ENCODE measurements at places on chromosomes 3 and 15.
A peak's percentile ranks its signal among the peaks of the same experiment; 100 is the strongest.

GRCh38 chr15:25737218-25737643, 125.9 kb downstream of the ATP10A start:
- peak; percentile 36 for DNase-seq

DNA sequence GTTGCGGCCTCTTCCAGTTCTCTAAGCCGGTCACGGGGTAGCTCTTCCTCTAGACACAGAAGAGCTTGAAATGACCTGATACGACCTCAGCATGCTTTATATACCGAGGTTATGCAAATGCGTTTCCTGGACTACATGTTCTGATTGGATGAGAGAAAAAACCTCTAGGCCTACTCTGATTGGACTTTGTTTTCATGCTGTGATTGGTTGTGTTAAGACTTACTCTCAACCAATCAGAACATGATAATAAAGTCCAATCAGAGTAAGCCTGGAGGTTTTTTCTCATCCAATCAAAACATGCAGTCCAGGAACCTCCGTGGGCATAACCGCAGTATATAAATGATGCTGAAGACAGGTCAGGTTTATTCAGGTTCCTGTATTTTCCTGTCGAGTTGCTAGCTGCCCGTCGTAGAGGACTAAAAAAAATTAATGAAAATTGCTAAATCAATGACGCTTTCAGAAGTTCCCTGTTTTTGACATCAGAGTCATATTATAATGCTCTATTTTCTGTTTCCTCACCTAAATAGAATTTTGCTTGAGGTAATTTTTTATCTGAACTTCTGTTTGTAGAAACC, 177.4 kb downstream of the POTEB3 start:
- no peak for DNase-seq

- DNase-seq, result no peak
Measured at GRCh38 chr15:71198846-71199245, 83.6 kb downstream of the THSD4 start.

DNA sequence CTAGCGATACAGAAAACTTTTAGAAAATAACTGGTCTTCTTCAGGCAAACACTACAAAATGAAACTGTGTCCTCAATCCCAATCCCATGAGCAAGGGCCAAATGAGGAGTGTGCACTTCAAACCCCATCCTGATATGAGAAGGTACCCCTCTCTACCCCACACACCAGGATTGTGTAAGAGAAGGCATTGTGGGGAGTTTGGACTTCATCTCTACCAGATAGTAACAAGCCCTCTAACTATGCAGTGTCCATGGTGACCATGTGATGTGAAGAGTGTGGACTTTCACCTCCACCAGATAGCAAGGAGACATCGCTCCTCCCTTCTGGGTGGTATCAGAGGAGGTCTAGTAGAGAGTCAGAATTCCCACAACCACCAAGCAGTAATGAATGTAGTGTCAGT, 769.3 kb downstream of the MECOM start:
- no peak for DNase-seq

DNA sequence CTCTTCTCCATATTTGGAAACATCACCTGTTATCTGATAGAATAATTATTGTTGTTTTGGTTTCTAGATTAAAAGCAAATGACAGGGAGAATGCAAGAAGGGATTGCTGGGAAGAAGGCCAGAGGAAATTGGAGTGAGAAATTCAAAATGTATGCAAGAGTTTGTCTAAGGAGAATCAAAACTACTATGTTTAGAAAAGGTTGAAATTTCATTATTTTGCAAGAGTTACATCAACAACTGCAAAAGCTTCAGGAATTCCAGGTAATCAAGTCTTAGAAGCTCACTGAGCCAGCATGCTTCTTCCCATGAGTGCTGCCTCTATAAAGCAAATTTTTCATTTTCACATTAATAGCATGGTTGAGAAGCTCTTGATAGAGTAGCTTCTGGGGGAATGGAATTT, 177.2 kb upstream of the GBE1 start:
- DNase-seq, result no peak

- DNase-seq, result peak; percentile 33
Measured at GRCh38 chr3:113261626-113262303, 50.4 kb downstream of the BOC start.

DNA sequence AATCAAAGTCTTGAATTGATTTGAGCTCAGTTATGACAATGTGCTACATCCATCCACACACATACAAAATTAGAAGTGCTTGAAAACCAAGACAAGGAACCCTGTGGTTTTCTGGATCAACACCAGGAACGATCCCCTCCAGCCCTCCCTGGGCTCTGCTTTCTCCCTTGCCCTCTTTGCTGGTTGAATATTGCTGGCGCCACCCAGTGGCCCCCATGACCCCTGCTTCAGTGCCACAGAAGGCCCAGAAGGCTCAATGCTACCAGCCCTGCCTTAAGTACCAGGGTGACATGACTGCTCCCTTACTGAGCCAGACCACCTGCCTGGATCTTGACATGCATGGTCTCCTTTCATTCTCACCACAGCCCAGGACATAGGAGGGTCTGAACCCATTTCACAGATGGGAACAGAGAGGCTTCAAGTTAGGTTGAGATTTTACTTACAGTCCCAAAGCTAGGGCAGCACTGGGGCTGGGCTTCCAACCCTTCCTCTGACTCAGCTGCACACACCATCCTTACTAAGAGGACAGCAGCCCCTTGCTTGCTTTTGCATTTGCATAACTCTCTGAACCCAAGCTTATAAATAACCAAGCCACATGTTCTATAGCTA, 15.0 kb downstream of the IL12A start:
- peak; percentile 15 for DNase-seq

DNA sequence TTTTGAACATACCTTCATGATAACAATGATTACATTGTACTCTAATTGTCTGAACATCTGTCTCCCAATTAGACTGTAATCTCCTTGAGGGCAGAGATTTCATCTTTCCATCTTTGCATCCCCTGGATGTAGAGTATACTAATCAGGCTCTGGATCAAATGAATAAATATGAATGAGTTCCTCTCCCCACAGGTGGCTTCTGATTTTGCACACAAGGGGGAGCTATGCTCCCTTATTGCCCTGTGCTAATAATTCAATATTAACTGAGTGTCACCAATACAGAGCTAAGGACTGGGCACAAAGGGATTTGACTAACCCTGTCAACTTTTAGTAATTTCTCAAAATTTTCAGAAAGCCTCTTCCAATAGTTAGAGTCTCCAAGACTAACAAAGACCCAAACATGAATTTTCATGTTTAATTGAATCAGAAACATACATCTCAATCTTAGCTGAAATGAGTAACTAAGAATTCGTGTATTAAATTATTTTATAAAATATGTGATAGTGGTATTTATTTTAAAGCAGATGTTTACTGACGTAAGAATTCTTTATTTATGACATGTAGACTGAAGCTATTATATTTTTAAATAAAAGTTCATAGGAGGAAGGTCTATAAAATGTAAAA, 3.0 kb downstream of the DUOXA1 start:
- DNase-seq, result no peak

- DNase-seq, result no peak
Measured at GRCh38 chr3:72011485-72011884, 226.5 kb upstream of the PROK2 start.

- DNase-seq, result no peak
Measured at GRCh38 chr3:29156086-29156715, 124.7 kb upstream of the RBMS3 start.

- DNase-seq, result no peak
Measured at GRCh38 chr3:100230710-100231109, 30.1 kb upstream of the TBC1D23 start.

DNA sequence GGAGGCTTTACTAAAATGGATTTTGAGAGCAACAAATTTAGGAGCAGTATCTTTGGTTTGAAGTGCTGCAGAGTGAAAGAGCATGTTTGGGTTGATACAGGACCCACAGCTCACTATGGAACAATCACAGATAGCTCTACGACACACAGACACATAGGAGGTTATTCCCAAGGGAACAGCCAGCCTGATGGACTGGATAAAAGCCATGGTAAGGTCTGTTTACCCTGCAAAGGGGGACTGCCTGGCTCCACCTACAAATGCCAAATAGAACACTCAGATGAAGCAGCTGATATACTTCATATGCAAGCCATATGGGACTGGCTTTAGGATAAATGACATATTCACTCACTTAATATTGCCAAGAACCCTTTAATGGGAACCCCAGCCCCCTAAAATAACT, 75.4 kb downstream of the CDC25A start:
- DNase-seq, result no peak

DNA sequence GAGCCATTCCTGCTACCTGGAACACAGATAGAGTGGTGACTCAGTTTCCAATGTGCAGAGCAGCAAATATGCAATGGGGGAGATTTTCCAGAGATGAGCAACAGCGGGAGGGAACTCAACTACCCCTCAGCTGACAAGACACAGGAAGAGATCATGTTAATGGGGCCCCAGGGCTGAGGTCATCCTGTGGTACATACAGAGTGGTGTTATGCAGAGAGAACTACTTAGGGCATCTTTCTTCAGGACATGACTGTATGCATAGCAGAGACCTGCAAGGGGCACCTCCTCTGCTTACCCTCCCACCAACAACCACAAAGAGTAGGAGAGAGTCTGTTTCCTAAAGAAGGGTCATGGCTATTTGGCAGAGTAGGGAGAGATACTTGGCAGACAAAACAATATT, 6.8 kb upstream of the TBC1D5 start:
- DNase-seq, result no peak

DNA sequence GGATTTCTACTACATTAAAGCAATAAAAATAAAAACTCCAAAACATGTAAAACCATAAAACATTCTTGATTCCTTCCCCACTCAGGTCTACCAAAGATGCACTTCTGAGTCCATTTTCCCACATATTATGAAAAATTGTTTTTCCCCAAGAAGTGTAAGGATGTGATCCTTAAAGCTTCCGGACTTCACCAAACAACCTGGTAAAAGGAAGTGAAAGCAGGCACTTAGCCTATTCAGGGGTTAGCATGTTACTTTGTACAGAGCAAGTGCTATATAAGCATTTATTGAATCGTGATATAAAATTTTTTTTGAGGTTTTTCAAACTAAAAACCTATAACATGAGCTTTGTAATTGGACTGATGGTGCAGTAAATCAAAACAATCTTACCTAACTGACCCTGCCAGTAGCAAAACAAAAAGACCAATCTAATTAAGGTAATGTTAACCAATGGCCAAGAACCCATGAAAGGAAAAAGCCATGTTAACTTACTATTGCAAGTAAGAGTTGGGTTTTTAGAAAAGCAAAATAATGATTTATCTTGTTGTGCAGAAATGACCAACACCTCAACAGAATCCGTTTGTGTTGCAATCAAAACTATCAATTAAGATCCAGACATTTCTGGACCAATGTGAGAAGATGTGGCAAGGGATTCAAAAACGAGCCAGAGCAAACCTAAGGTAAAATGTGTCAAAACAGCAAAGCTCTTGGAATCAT, 1.8 kb downstream of the SETD2 start:
- DNase-seq, result no peak

DNA sequence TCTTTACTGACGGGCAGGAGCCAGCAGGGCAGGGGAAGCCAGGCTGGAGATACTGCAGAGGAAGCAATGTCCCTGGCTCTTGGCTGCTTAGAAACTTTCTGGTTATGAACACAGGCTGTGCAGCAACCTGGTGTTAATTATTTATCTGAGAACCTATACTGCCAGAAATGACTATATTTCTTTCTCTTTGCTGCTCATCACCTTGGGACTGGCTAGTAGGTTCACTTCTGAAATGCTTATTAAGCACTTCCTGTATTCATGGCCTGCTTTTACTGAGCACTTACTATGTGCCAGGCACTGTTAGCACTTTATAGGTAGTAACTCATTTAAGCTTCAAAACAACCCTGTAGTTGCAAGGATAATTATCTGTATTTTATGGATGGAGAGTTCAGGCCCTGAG, 57.6 kb downstream of the RAB11A start:
- no peak for DNase-seq

- no peak for DNase-seq
Measured at GRCh38 chr3:189988322-189988721, 132.4 kb downstream of the P3H2 start.

GRCh38 chr3:38564631-38565338, 68.6 kb downstream of the EXOG start:
- no peak for DNase-seq

- no peak for DNase-seq
Measured at GRCh38 chr3:105459566-105460290, 93.0 kb downstream of the ALCAM start.

- DNase-seq, result peak; percentile 23
Measured at GRCh38 chr3:60917141-60917540, 334.1 kb downstream of the FHIT start.

DNA sequence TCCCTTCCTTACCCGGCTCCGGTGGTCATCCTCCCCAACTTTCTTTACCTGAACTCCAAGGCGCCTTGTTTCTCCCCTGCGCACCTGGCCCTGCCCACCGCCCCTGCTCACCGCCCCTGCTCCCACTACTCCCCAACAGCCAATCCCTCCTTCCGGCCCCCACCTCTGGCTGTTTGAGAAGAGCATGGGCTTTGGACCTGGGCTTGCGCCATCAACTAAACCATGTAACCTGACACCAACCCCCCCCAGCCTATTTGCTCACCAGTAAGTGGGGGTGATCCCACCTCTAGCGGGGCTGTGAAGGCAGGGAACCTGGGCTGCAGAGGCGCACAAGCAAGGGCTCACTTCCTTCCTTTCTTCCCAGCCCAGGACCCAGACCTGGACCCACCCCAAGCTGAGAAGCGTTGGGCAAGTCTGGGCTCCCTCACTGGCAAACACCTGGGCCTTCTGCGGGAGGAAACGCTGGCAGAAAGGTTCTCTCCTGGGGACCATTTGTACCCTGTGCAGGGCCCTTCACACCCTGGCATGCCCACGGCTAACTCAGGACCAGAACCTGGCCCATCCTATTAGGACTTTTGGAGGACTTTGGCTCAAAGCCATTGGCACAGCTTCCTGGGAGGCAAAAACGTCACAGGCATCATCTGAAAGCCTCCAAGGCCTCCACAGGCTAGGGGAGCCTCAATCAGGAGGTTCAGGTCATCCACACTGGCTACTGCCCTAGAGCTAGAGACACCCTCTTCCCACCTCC, at the start of gene PLXNB1:
PLXNB1 (minus strand) TSS at position 127 of the 748 bp plus-strand sequence. CDS start 5,475 bp downstream, outside the sequence.
- peak; percentile 82 for DNase-seq

GRCh38 chr3:171744158-171744741, 66.0 kb downstream of the PLD1 start:
- DNase-seq, result no peak

DNA sequence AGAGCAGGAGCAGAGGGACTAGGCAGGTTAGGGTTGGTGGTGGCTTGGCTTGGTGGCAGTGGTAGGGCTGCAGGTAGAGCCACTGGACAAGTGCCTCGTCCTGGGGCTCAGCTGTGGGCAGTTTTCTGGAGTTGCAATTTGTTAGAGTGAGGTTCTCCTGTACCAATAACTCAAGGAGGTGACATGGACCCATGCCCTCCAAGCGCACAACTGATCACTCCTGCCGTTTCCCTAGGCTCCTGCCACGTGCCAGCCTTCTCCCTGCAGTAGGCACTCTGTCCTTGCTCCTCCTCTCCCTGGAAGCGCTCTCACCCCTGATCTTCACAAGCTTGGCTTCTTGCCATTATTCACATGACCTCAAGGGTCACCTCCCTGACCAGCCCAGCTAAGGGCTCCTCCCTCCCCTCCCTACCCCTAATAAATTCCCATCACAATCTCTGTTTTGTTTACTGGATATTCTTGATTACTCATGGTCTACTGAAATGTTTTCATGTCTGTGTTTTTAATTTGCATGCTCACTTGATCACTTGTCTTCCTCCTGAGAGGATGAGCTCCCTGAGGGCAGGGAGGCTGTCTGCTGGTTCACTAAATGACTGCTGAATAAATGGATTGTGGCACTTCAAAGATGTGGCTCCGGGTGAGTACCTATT, 3.3 kb downstream of the WNT7A start:
- no peak for DNase-seq
